ENCODE measurements at places on chromosomes 3 and 15.
A peak's percentile ranks its signal among the peaks of the same experiment; 100 is the strongest.

- peak; percentile 80 for DNase-seq
Measured at GRCh38 chr3:185152410-185153170, at the start of gene C3orf70. TSS of gene C3orf70 (minus strand) at chr3:185153060. CDS start at chr3:185152823, 237 bp downstream.

- no peak for DNase-seq
Measured at GRCh38 chr3:115102046-115102445, 45.0 kb downstream of the ZBTB20 start.

- DNase-seq, result no peak
Measured at GRCh38 chr15:88992912-88993376, 79.8 kb upstream of the MFGE8 start.

GRCh38 chr3:51977446-51978142 is 2.7 kb downstream of the ABHD14A start:
- DNase-seq, result no peak

GRCh38 chr15:85984241-85984640 is 95.4 kb upstream of the AGBL1 start:
- no peak for DNase-seq
